Renal cortex interstitium (tissue), 15 donors: ENCODE measurements at places on chromosomes 11 and 22.

- DNase-seq, result no peak
Measured at GRCh38 chr11:64268025-64268892, 16.2 kb downstream of the BAD start.

GRCh38 chr11:128835741-128836430 lies 31.2 kb downstream of the KCNJ1 start:
- DNase-seq, result no peak

DNA sequence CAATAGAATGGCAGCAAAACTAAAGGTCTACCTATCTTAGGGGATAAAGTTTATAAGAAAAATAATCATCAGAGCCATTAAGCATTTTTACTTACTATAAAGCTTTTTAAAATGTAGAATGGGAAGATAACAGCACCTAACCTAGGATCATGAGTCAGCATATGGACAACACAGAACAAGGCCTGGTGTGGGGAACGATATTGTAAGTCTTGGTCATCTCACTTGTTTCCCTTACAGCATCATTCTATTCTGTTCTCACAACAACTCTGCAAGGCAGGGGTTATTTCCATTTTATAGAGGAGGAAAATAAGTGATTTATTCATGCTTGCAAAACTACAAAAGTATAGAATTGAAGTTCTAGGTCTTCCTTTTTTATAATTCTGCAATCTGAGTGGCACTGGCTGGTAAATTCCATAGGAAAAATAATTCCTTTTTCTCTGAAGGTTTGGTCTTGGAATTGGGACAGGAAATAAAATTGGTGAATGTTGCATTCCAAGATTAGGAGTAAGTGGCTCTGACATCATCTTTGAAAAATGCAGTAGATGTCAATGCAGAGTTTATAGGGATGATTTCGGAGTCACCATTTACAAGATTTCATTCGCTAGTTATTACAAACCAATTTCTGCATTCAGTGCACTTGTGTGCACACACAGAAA lies 423.0 kb downstream of the DYNC2H1 start:
- no peak for DNase-seq

GRCh38 chr22:49039625-49040024 lies 788.0 kb downstream of the BRD1 start:
- DNase-seq, result no peak

DNA sequence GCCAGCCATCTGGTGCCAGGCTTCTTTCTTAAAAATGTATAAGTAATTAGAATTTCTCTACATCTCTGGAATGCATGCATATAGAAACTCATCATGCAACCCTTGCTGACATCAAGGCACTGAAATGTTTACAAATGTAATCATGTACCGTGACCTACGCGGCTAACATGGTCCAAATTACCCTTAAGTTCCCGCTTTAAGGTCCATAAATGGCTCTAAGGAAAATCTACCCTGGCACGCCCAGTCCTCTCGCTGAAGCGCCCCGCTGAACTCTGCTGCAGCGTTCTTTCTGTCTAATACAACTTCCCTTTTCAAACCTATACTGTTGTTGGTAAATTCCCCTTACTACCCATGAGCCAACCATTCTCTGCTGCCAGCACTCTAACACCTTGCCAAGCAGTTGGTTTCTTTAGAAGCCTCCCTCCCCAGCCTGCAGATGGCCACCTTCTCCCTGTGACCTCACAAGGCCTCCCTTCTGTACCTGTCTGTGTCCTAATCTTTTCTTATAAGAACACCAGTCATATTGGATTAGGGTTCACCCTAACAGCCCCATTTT lies 13.5 kb upstream of the HMOX1 start:
- no peak for DNase-seq

- DNase-seq, result no peak
Measured at GRCh38 chr22:23501261-23501619, 78.8 kb downstream of the IGLL1 start.

DNA sequence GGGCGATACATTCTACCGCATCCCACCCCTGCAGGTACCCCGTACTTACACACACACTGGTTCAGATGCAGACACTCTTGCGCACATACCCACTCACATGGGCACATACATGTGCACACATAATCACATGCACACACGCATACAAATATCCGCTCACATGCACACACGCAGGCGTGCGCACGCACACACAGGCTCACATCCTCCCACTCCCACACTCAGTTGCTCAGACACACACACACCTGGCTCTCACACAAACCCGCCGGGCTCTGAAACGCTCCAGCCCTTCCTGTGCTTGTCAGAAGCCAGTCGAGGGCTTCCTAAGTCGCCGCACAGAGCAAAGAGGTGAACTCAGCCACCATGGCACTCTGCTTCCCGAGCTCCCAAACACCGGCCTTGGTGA lies 164.5 kb downstream of the CRYBB2 start:
- DNase-seq, result no peak

GRCh38 chr11:2930704-2931419 lies 1.6 kb upstream of the PHLDA2 start:
- DNase-seq, result no peak

- DNase-seq, result no peak
Measured at GRCh38 chr11:45154276-45154675, 7.8 kb downstream of the PRDM11 start.

GRCh38 chr11:32827276-32827675 lies 2.5 kb upstream of the PRRG4 start:
- no peak for DNase-seq

DNA sequence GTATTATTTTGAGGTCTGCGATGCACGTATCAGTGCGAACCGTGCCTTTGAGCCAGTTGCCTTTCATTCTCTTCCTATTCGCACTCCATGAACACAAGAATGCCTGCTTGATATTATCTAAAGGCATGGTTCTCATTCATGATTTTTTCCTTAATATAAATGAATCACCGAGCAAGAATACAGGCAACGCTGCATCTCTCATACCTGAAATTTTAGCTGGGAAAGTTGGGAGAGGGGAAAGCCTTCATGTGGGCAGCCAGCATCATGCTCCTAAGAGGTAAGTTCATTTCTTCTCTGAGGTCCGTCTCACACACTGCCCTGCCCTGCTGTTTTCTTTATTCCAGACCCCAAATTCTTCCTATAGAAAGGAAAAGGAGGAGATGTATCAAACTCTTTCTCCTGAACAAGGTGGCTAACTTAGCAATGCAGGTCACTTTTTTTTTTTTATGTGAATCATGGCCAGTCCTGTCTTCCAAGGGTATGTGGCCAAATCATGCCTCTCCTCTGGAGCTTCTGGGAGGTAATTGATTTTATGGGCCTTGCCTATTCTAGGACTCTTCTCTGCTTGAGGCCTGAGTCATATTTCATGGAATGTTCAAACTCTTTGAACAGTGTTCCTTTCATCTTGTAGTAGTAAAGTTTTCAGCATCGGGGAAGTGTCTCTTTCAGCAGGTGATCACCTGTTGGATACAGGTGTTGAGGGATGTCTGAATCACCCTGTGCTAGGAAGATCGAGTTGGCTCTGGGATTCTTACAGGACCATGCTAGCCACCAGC lies 3.2 kb downstream of the GLB1L2 start:
- DNase-seq, result no peak

DNA sequence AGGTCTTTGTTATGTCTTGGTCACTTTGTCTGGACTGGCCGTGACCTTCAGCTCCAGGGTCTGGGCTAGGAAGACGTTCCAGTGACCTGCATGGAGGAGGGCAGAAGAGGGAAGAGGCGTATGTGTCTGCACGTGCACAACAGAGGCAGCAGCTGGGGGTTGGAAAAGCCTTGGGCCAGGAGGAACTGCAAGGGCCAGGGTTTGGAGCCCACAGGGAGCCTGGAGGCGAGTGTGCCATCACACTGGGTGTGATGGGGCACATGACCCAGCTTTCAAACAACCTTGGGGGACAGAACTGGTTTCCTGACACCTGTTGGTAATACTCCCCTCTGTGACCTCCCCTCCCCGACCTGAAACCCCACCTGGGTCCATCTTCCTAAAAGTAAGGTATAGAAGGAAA lies 34.7 kb downstream of the CHRDL2 start:
- DNase-seq, result no peak

DNA sequence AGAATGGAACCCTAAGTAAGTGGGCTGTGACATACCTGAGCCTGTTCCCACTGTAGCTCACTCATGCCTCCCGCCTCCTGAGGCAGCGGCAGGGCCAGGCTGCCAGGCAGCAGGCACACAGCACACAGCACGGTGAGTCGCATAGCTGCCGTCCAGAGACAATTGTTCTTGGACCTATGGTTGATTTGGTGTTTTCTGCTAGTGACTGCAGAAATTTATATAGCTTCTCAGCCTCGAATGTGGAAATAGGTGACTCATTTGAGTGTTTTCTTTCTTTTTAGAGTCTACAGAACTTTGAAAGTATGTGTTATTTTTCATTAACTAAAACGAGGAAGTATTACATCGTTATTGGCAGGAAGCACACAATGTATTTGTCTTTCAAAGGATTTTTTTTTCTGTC lies at the start of gene MMP7:
MMP7 (minus strand) TSS at position 190 of the 400 bp plus-strand sequence; CDS start at position 143, 47 bp downstream.
- no peak for DNase-seq

DNA sequence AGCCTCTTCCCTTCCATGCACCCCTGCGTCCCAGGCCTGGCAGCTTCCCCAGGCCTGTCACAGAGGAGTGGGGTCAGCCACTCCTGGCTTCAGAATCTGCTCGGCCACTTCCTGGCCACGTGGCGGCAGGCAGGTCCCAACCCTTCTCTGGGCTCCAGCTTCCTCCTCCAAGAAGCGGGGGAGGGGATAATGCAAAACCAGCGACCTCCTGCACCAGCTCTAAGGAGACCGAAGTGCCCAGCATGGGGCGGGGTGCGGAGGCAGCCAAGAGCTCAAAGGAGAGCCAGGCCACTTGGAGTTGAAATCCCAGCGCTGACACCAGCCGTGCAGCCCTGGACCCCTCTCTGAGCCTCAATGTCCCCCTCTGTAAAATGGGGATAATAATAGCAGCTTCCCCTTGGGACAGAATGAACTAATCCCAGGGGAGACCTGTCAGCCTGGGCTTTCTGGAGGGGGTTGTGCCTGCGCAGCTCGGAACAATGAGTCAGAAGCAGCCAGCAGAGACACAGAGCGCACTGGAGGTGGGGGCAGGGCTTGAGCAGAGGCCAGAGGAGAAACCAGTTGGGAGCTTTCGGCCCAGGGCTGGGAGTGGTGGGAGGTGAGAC lies 22.8 kb upstream of the PICK1 start:
- peak; percentile 61 for DNase-seq

GRCh38 chr11:36097219-36097650 lies 153.4 kb downstream of the LDLRAD3 start:
- DNase-seq, result no peak

DNA sequence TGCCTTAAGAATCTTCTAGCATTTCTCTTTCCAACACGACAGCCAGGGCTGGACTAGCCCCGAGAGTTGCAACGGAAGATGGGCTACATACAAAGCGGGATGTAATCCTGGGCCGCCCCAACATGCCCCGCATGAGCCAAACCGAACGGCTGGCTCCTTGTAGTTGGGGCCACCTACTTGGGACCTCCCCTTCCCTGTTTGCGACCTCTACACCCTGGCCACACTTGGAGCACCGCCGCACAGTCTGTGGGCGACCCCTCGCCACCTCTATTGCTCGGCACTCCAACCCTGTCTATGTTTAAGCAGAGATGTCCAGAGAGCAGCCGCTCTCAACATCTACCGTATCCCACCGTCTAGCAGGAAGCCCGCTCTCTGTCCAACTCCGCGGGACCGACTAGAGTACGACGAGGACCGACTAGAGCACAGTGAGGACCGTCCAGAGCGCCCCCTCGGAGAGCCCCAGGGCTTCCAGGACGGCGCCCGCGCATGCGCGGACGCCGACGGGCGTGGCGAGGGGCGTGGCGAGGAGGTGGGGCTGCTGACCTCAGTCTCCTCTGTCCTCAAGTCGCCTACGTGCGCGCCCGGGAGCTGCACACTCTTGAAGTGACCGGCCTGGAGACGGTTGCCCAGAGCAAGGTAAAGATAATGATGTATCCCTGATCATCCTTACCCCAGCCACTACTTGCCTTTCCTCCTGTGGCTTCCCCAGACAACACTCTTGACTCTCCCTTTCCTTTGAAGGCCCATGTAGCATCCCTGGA lies 32.3 kb downstream of the NEAT1 start:
- peak; percentile 83 for DNase-seq

DNA sequence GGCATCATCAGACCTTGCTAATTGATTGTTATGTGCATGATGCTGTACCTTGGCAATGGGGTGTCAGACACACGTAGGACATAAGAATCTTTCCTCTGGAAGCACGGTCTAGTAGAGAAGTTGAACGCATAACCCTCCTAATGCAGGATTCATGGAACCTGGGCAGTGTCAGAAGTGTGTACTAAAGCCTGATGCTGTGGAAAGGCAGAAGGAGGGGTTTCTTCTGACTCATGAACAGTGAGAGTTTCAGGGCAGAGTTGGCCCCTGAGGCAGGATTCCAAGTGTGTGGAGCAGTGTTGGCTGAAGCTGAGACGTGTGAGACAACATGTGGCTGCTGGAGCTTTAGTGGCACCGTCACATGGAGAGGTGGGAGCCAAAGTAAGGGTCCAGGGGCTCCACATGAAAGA lies 3.5 kb downstream of the PANX1 start:
- DNase-seq, result no peak

DNA sequence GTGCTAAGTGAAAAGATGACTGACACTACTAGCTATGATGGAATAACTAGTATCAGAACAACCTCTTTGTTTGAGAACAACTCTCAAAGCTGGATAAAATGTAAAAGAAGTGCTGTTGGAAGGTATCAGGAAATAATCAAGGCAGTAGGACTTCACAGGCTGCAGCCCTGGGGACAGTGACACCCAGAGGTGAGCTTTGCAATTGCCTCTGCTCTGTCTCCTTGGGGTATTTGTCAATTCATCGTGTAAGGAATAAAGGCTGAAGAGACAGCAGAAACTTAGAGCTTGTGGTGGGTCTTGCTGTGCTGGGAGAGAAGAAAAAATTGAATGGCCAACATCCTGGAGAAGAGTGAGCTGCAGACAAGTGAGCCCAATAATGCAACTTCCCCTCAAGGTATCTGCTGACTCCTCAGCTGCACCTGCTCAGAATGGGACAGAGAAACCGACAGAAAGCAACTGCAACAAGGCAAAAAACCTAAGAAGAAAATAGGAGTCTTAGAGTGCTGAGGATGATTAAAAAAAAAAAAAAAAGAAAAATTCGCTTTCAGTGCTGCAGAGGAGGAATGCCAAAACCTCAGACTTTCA lies 141.1 kb downstream of the RCN1 start:
- DNase-seq, result no peak

- no peak for DNase-seq
Measured at GRCh38 chr11:133928628-133929059, 28.1 kb downstream of the IGSF9B start.

- no peak for DNase-seq
Measured at GRCh38 chr22:48920776-48921241, 906.9 kb downstream of the BRD1 start.

DNA sequence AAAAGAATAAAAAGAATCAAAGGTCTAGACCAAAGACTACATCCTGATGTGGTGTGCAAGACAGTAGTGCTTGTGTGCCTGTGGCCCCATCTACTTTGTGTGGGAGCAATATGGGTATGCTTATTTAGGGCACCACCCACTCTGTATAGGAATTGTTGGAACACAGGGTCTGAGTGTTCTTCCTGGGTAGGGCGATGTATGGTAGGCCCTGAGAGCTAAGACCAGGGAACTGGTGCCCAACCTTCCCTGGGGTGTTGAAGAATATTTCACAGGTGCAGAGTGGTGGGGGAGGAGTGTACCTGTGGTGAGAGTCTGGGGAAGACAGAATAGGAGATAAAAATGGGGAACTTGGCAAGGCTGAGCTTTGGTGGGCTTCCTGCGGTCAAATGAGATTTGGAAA lies 41.9 kb downstream of the MICAL2 start:
- DNase-seq, result no peak
